ENCODE measurements at places on chromosomes 7 and 10.

GRCh38 chr7:33050535-33051318 lies 11.8 kb downstream of the NT5C3A start:
- no peak for DNase-seq

GRCh38 chr7:129969881-129970446 lies 17.2 kb upstream of the UBE2H start:
- DNase-seq: no peak

DNA sequence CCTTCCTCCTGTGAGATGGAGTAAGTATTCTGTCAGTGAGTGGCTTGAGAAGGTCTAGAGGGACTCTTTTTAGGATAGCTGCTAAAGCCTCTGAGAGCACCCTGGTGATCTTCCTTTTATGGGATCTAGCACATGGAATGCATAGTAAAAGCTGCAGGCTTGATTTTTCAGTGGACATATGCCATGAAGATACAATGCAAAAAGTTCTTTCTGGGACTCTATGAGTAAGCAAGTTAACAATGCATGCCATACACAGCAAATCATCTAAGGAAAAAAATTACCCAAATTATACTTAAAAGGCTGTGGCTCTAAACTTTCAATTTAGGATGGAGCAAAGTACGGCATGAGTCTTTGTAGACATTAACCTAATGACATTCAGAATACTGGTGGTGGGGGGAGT lies 154.5 kb downstream of the SGMS1 start:
- DNase-seq: no peak

DNA sequence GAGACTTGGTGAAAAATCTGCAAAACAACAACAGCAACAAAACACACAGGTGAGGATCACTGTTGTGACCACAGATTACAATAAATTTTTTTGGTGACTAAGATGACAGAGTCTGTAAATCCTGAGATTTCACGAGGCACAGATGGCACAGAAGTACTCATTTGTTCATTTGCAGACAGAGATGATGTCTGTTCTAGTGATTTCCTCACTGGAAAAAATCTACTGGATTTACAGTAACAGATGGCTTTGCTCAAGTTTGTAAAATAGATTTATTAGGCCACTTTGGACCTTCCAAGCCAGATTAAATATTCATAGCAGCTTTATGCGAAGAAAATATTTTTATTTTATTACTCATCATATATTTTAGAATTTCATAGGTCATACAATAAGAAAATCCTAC lies 113.5 kb upstream of the IL6 start:
- no peak for DNase-seq

- DNase-seq: no peak
Observed at GRCh38 chr7:115009139-115009538, 87.2 kb downstream of the MDFIC start.

All from CD4-positive, alpha-beta T cell (primary cell).